Stimulated activated CD8-positive, alpha-beta memory T cell treated with anti-CD3 and anti-CD28 coated beads, Interleukin-7, amount 100 ng/mL, for 1 hour (primary cell): ENCODE measurements at places on chromosomes 12 and 14.
A peak's percentile ranks its signal among the peaks of the same experiment; 100 is the strongest.

DNA sequence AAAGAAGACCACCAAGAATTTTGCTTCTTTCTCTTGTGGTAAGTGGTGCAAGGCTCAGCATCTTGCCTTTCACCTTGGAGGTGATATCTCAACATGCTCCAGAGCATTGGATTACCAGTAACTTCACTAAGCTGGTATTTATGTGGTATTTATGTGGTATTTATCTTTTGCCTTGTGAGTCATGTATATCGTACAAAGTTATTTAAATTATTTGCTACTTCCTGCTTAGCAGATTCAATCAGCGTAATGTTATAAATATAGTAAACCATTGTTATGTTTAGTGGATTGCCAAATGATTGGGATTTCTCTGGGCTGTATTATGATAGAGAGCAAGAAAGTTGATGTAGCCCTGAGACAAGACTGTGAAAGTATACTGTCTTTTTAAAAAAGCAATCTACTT, 366.4 kb downstream of the IPO8 start:
- no peak for DNase-seq

- DNase-seq: no peak
These were observed 71.4 kb downstream of the PAPOLA start for GRCh38 chr14:96573473-96574100.

GRCh38 chr14:94401083-94401482, 12.7 kb upstream of the SERPINA1 start:
- DNase-seq: no peak

GRCh38 chr14:23442721-23443356, 7.4 kb upstream of the MYH7 start:
- DNase-seq: no peak

- no peak for DNase-seq
These were observed 176.1 kb downstream of the IPO8 start for GRCh38 chr12:30519535-30519934.

- no peak for DNase-seq
These were observed 55.2 kb downstream of the ERO1A start for GRCh38 chr14:52640137-52640536.

DNA sequence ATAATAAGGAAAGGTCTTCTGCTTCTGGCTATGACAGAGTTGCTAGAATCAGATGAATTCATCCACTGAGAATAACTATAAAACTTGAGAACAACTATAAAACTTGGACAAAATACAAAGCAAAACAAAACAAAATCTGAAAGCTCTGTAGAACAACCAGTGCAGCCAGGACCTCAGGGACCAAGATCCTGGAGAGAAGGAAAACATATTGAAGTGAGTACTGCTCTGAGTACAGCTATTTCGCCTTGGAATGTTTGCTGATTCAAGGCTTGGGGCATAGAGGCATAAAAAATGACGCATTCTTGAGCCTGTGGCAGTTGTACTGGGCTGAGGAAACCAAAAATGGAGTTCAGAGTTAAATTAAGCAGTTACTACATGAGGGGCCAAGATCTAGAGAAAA, 21.7 kb downstream of the FOXA1 start:
- DNase-seq: no peak

DNA sequence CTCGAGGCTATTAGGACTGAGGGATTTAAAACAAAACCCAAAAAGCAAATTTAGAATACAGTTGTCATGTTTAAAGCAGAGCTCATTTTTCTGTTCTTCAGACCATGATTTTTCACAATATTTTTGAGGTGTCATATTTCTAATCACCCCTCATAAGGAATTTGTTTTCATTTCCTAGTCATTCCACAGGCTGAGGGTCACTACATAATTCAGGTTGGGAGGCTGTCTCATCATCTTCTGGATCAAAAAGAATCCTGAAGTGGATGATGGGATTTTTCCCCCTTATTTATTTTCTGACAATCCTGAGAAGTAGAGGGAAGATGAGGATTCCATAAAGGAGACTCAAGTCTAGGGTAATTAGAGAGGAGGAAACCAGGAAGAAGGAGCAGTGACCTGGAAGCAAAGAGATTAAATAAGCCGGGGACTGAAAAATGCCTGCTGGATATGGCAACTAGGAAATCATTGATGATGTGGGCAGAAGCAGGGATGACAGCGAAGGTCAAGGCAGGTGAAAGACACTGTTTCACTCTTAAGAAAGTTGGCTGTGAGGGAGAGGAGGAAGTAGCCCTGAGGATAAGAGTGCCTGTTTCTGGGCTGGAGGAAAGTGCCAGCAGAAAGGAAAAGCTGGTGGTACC, 9.0 kb upstream of the PCNX1 start:
- DNase-seq: no peak

- no peak for DNase-seq
These were observed 188.7 kb downstream of the TTC8 start for GRCh38 chr14:89013098-89013504.

DNA sequence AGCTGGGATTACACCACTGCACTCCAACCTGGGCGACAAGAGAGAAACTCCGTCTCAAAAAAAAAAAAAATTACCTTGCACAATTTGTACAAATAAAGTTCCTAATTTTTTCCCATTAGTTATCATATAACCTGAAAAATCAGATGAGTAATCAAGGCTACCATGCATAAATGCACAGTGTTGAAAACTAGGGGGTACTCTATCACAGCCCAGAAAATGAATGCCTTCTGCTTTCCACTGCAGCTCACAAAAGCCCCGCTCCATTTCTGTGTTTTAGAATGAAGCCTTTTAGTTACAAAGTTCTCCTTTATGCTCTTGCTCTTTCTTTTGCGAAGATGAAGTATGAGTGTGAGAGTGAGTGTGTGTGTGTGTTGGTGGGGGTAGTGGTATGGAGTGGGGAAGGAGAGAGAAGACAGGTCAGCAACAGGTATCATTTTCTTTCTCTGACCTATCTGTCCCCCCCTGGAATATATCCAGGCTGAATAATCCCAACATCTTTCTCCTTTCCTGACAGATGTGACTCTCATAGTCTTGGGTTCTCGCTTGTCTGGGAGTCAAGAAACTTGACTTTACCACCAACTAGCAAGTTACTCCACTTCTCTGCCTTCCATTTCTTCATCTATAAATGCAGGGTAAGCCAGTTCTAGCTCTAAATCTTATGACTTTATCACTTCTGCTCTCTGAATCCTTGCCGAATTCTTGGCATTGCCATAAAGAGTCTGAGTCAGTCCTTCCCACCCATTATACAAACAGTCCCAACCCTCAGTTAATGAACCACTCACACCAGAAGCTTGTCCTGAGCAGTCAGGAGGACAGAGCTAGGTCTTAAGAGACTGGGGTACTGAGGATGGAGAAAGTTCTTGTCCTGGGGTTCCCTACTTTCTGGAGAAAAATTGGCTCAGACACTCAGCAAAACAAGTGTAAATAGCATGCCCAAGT, 16.1 kb downstream of the BIN2 start:
- no peak for DNase-seq

DNA sequence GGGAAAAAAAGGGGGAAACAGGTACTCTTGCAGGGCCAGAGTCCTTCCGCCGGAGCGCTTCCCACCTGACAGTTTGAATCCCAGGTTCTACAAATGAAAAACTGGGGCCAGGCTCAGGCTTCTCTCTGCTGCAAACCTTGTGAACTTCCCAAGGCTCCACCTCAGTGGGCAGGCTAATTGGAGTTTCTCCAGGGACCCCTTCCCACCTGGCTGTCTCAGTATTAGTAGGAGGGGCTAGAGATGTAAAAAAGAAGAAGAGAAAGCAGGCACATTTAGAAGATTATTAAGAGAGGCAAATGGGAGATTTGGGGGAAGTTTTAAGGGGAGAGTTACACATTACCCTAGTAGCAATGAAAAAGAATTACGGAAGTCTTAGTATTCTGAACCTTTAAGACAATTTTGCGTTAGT, 20.0 kb upstream of the CLEC2D start:
- no peak for DNase-seq

DNA sequence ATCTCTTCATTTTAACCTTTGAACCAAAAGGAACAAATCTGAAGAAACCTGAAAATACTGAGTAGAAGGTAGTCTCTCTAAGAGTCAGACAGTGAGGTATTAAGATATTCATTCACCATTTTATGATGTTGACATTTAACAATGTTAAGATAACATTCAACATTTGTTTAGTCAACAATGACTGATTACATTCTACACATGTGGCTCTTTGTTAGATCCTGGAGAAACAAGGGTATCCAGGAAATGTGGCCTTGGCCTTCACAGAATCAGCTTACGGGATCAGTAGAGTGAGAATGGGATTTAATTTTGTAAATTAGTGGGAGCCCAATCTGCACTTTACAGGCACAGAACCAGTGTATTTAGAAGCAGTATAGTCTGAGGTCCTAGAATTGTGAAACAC, 355.5 kb downstream of the KCNH5 start:
- DNase-seq: no peak

DNA sequence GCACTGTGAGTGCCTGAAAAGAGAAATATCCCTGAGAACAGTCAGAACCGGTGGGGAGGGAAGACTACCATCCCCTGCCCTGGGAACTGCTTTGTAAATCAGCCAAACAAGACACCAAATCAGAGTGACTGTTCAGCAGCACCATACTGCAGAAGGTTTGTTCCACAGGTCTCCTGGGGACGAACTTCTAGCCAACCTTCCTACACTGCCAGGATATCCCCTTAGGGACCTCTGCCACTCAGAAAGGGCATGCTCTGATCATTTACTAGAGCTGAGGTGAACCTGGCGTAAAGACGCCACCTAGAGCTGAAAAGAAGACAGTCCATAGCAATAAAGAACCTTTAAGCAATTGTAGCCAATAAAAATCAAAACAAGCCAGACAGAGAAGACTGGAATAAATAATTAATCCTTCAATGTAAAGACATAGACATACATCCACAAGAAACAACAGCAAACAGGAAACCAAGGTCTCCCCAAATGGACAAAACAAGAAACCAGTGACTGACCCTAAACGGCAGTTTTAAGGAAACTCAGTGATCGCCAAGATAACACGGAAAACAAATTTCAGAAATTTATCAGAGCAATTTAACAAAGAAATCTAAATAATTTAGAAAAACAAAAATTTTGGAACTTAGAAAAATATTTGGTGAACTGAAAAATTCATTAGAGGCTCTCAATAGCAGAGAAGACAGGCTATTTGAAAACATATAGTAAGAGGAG, 228.1 kb upstream of the AMIGO2 start:
- peak; percentile 16 for DNase-seq

GRCh38 chr12:21771311-21771710, 3.2 kb downstream of the KCNJ8 start:
- DNase-seq: no peak

DNA sequence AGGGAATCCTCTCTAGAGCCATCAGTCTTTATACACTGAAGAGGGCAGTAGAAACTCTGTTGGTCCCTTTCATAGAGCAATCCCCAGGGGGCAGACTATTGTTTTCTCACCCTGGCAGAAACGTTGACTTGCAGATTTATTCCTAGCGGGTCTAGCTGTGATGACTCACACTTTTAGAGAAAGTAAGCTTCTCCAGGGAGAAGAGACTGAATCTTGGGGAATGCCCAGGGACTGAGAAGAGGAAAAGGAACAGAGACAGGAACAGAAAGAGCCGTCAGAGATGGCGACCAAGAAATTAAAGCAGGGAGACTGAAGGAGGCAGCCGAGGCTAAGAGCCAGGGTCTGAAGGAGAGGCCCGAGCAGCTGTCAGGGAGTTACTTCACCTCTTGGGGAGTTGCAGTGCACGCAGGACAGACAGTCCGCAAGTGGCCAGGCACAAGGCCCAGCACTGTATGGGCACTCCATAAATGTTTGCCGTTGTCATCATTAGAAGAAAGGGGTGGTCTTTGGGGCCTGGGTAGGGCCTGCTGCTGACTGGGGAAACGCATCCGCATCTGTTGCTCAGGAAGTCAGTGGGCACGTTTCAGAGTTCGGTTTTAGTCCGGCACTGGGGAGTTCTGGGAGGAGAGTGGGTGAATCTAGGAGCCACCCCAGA, 13.0 kb downstream of the PLEKHG6 start:
- no peak for DNase-seq

DNA sequence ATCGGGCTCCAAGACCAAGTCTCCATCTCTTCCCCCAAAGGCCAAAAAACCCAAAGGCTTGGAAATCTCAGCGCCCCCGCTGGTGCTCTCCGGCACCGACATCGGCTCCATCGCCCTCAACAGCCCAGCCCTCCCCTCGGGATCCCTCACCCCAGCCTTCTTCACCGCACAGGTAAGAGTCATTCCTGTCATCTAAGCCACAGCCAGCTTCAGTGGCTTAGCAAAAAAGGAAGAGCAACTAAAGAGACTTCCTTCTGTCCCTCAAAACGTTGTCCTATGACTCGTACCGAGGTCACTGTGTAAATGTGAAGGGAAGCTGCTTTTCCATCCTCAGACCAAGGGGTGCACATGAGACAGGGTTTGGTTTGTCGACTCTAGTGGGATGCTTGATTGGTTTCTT, 53.4 kb downstream of the ELK3 start:
- no peak for DNase-seq

GRCh38 chr14:99731547-99732435, 47.7 kb downstream of the CYP46A1 start:
- DNase-seq: no peak

- DNase-seq: no peak
These were observed 13.7 kb upstream of the ALX1 start for GRCh38 chr12:85266356-85266755.

DNA sequence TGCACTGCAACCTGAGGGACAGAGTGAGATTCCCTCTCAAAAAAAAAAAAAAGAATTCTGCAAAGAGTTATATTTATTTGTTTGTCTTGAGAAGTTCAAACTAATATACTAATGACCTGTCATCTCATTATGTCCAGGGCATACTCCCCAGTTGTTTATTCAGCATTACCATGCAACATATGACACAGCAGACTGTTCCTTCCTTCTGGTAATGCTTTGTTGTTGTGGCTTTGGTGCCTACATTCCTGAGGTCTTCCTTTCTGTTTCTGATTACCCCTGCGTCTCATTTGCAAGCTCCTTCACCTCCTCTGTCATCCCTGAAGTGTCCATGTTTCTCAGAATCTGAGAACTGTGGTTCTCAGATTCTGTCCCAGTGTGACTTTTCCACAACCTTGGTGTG, 55.3 kb downstream of the DERA start:
- no peak for DNase-seq

DNA sequence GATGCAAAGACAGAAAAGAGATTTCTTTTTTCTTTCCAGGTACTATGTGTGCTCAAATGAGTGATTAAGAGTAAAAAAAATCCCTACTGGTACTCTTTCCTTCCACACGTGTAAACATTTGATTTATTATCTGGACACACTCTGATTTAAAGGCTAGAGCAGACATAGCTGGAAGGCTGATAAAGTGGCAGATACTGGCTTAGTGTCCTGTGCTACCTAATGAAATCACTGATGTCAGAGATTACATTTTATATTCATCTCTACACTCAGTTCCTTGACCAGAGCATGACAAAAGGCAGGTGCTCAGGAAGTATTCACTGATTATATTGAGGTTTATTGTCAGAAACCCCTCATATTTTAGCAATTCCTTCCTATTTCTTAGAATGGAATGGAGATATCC, 136.6 kb upstream of the SLC38A2 start:
- DNase-seq: no peak

DNA sequence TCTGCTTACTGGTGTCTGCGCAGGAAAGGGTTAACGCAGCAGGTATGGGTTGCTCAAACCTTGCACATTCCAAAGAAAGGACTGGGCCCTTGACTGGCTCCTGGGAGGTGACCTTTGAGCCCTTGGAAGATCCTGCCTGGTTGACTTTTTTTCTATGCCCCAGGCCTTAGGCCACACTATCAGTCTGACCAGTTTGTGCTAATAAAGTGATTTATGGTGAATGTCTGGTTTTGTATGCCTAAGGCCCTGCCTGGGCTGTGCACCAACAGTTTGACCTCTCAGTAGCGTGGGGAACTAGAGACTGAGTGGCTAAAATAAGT, 61.4 kb upstream of the SCN8A start:
- DNase-seq: no peak
